Cerebellar cortex (tissue), 1 donor: ENCODE measurements at places on chromosomes 12 and 14.

GRCh38 chr12:6340032-6340638 is 1.7 kb downstream of the TNFRSF1A start:
- no peak for DNase-seq

- DNase-seq, result no peak
These were observed 582 bp downstream of the LRRIQ1 start for GRCh38 chr12:85036733-85037132.

DNA sequence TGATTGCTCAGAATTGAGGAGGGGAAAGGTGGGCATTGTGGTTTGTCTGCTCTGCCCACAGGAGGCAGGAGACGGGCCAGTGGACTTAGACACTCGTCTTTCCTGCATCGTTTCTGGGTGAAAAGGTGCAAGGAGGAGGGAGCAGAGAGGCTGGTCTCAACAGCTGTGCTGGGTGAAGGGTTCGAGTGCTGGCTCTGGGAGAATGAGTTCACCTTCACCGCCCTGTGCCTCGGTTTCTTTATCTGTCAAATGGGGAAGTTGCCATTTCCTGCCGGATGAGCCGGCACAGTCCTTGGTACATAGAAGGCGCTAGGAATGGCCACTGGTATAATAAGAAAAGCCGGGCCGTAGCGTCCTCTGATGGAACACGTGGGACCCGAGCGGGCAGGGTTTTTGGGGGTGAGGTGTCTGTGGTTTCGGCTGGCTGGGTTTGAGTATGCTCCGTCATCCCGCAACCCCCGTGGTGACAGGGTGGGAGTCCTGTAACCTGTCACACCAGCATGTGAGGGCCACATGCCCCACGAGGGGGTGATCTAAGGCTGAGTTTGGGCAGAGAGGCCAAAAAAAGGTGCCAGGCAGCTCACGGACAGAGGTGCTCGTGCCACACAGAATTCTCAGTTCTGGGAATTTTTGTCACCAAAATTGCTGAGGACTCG is 7.3 kb downstream of the BCL7A start:
- no peak for DNase-seq

DNA sequence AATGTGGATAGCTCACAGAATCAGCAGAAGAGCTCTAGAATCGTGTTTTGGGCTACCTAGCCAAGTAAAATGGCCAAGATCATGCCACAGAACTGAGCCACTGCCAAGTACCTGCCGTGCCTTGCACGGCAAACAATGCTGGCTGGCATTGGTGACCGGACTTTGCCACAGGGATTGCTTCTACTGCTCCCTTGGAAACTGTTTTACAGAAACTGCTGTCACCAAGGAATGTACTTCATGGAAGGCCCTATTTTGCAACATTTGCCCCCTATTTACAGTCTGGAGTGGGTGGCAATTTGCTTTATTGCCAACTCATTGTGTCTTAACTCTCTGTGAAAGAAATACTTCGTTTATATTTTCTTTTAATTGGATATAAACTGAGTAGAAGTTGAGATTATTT is 49.0 kb downstream of the BORCS5 start:
- peak; percentile 91 for DNase-seq

GRCh38 chr12:65016881-65017650 is 104.0 kb downstream of the WIF1 start:
- DNase-seq, result no peak

DNA sequence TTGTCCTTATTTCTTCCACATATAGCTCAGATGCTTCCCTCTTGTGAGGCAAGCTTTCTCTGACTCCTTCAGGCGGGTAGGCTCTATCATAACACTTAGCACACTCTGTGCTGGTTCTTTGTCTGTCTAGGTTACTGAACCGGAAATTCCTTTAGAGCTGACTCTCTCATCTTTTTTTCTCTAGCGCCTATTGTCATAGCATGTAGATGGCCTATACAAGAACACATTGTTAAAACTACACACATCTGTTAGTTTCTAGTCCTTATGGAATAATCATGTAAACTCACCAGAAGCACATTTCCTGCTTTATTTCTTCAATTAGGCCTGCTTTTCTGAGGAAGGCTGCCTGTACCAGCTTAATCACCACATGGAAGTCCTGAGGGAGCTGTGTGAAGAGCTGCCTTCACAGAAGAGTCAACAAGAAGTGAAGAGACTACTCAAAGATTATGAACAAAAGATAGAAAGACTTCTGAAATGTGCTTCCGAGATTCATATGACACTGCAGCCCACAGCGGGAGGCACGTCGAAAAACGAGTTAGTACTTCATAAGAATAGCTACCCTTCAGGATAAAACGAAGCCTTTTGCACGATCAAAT is 143.9 kb downstream of the SYNE2 start:
- DNase-seq, result no peak

DNA sequence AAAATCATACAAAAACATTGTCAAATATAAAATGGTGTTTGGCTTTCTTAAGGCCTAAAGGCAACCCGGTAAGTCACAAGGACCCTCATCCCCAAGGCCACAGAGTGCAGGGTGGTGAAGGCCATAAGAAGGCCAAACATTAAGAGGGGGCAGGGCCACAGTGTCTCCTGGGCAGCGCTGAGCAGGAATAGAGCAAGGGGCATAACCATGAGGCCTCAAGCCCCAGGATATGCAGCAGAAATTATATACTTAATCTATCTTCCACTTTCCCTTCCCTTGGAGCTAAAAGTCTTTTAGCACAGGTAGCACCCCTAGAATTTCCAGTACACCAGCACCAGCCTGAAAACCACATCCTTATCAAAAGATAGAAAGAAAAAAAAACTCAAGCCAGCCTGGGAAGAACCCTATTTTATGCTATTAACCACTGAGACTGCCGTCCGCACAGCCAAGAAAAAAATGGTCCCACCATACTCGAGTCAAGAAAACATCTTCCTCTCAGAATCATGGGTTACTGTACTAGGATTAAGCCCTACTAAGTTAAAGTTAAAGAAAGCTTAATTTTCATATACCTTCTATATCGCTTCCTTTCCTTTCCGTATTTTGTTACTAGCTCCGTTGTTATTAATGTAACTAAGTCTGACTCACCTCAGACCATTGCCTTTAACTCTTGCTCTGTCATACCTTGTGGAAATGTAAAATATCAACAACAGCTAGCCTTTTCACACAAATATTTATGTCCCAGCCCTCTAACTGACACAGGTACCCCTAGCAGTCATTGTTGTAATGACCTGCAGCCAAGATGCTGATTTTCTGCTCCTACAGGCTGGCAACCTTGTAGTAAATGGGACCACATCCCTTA is 20.1 kb downstream of the KLRK1 start:
- no peak for DNase-seq

DNA sequence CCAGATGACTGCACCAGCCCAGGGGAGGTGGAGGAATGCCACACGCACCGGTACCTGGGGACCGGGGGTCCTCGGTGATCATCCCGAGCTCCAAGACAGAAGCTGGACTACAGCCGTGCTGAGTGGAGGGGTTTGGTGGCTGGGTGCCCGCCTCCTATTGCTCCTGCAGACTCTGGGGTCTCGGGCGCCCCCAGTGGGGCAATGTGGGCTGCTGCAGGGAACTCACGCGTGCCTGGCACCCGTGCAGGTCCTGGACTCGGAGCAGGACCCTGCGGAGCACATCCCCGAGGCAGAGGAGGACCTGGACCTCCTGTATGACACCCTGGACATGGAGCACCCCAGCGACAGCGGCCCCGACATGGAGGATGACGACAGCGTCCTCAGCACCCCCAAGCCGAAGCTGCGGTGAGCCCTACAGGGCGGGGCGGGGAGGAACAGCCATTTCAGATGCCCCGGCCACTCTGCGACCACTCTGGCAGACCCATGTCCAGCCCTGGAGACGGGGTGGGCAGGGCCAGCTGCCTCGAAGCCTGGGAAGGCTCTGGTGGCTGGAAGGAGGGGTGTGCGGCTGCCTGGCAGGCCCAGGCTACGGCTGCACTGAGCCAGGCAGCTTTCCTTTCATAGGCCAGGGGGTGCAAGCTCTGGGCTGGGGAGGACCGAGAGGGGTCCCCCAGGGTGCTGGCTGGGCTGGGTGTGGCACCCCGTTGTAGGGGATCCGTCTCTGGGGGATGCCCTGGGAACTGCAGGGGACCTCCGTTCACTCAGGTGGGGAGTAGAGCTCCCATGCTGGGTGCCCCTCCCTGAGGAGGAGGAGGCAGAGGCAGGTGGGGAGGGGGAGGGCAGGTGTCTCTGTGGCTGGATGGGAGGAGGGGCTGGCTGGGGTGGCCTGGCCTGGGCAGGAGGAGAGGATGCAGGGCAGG is 21.6 kb upstream of the TEX22 start:
- DNase-seq, result no peak

DNA sequence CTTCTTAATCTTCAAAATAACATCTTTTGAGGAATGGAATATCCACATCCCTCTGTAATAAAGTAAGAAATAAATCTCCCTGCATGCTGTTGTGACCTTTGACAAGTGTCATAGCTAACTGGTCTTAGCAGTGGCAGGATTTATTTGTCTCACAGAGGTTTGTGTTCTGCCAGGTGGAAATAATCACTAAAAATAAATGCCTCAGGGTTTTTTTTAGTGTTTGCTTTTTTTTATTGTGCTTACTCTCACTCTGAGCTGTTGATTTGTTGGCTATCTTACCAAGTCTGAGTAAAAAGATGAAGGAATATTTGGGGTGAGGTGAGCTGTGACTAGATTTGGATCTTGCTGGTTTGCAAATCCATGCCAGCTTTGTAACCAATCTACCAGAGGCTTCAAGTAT is 285.4 kb downstream of the ALG10B start:
- DNase-seq, result no peak

DNA sequence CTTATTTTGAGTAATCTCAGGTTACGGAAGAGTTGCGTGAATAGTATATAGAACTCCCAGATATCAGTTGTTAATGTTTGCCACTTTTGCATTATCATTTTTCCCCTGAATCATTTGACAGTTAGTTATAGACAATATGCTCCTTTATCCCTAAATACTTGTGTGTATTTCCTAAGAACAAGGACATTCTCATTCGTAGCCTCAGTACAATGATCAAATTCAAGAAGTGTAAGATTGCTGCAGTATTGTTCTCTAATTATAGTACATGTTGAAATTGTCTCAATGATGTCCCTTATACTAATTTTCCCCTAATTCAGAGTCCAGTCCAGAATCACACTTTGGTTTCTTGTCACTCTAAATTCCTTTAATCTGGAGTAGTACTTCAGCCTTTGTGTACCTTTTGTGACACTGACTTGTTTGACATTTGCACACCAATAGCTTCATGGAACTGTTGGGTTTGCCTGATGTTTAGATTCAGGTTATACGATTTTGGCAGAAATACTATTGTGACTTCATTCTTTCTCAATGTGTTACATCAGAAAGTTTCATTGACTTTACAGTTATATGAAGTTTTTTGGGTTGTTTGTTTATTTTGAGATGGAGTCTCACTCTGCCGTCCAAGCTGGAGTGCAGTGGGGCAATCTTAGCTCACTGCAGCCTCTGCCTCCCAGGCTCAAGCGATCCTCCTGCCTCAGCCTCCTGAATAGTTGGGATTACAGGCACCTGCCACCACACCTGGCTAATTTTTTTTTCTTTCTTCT is 13.1 kb downstream of the DYNC1H1 start:
- no peak for DNase-seq

GRCh38 chr12:4954621-4955354 is 45.1 kb downstream of the KCNA1 start:
- no peak for DNase-seq

DNA sequence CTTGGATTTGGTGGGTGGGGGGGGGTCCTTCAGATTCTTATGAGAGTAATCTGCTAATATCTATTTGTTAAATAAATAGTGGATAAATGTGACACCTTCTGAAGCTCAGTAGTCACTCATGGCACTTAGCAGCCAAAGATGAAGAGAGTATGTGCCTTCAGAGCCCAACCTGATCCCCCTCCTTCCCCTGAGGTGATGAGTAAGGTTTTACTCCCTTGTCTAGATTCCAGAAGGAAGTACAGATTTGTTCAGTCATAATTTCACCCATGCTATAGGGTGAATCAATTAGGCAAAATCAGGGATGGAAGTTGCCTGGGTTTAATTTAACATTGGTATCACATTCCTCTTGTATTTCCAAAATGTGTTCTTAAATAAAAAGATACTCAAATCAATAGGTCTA is 340.3 kb upstream of the ATP2B1 start:
- no peak for DNase-seq

DNA sequence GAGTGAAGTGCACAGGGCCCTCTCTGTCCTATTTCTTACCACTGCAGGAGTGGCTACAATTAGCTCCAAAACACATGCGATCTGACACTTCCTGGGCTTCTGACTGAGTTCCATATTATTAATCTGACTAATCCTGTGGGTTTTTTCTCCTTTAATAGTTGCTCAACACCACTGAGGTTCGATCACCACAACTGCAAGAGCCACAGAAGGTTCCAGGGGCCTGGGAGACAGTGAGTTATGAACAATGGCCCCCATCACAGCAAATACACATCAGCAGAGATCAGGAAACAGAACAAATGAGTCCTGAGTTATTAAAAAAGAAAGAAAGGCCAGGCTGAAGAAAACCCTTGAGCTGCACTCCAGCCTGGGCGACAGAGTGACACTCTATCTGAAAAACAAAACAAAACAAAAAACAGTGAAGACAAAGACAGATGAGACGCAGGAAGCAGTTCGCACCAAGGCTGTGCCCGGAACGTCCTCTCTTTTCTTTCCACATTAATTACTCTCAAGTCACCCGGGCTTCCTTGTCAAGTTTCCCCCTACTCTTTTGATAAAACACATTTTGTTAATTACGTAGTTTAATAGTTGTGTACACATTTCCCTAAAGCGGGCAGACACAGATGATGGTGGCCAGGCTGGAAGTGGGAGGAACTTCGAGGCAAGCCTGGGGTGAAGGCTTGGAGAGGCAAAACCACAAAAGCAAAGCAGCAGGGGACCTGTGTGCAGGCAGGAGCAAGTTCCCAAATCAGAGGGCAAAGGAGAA is 42.7 kb downstream of the CDC42BPB start:
- no peak for DNase-seq

- no peak for DNase-seq
These were observed 22.3 kb upstream of the PLXNC1 start for GRCh38 chr12:94126067-94126466.

DNA sequence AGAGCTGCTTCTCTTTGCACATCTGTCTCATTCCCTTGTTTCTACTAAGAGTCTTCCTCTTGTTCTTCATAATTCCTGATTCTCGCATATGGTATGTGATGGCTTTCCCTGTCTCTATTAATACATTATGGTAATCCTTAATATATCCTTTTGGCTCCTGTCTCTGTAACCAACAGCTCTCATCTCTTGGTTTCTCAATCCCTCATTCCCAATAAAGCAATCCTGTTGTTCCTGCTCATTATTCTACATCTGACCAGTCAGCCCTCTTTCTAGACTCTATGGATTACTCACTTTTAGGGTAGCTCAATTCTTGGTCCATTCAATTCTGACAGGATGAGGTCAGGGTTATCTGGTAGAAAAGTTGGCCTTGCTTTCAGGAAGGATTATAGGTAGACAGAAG is 349.9 kb downstream of the LRIG3 start:
- DNase-seq, result no peak

DNA sequence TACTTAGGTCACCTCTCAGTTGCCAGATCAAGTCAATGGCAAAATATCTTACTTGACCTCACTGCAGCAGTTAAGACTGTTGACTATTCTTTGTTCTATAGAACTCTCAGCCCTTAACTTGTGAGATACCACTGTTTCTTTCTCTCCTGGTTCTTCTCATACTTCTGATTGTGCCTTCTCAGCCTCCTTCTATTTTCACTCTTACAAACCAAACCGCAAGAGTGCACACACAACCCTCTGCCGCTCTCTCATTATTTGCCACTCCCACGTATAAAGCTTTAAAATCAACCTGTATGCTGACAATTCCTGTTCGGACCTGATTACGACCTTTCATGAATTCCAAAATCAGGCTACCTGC is 4.5 kb downstream of the E2F7 start:
- DNase-seq, result no peak
